ENCODE measurements at places on chromosomes 16 and 17.

- no peak for DNase-seq
These were observed 312.2 kb downstream of the TMEM114 start for GRCh38 chr16:8278031-8278580.

GRCh38 chr17:65359016-65359415, 202.4 kb downstream of the AXIN2 start:
- DNase-seq = no peak

DNA sequence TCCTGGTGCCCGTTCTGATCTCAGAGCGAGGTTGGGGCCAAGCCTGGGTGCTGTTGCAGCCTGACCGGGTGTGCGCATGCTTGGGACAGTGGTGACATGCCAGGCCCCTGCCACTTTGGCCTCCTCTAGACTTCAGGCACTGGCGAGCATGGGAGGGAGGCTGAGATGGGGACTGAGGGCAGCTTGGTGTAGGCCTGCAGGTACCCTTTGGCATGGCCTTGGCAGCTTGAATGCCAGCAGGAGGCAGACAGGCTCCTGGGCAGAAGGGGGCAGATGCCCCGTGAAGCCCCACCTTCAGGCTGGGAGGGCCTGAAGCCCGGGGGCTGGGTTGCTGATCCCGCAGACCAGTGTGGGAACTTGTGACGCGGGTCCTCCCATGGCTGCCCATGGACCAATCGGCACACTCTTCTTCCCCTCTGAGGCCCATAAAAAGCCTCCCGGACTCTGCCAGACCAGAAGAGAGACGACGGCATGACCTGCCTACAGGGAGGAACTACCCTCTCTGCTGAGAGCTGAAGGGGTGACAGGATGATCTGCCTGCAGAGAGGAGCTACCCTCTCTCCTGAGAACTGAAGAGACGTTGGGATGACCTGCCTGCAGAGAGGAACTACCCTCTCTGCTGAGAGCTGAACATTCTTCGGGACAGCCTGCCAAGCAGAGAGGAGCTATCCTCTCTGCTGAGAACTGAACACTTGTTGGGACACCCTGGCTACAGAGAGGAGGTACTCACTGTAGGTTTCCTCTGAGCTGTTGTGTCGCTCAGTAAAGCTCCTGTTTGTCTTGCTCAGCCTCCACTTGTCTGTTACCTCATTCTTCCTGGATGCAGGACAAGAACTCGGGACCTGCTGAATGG, 17.5 kb downstream of the RHOT1 start:
- no peak for DNase-seq

DNA sequence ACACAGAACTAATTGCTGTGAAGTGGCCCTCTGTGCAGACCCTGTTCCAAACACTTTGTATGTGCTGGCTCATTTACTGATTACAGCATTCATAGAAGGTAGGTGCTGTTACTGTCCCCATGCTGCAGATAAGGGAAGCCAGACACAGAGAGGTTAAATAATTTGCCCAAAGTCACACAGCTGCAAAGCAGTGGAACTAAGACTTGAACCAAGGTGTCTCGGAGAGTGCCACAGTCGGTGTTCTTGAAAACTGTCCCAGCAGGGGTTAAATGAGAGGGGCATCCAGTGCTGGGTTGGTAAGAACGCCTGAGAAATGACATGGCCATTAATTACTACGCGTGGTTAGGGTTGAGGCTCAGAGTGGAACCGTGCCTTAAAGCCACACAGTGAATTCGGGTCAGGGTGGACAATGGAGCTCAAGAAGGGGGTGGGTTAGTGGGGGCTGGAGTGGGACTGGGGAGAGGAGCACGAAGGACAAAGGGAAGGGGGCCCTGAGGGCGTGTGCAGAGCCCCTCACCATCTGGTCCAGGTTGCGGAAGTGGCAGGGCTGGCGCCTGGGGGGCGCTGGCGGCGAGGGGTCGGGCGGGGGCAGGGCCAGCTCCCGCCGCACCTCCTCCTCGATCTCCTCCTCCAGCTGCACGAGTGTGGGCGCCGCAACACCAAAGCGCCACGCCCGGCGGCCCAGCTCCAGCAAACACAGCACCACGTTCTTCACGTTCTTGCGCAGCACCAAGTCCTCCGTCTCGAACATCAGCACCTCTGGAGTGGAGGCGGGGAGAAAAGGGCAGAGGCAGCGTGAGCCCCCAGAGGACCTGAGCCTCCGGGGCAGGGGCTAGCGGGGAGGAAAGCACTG, 3.3 kb downstream of the GAS2L2 start:
- no peak for DNase-seq

GRCh38 chr17:50559674-50560184, 786 bp upstream of the CACNA1G start:
- no peak for DNase-seq

GRCh38 chr17:10087355-10087754, 111.1 kb downstream of the GAS7 start:
- DNase-seq = no peak
